Activated CD8-positive, alpha-beta T cell treated with anti-CD3 and anti-CD28 coated beads, Interleukin-2, amount 10 ng/mL, durations not matched to agents 7 days and 5 days (primary cell): ENCODE measurements at places on chromosomes 7 and 10. TPM values are rescaled to one million over a fixed set of nuclear protein-coding genes. Genes with fewer than 3 reads are reported as not detected.

GRCh38 chr10:110360857-110361474 is 56.2 kb upstream of the SMNDC1 start:
- no peak overlapping the region for H3K4me3 ChIP-seq
- peaks cover 47% of the 10 kb centered on the region for H3K4me1 ChIP-seq
- no peaks in the 10 kb centered on the region for H3K27me3 ChIP-seq

GRCh38 chr7:46191296-46191695 is 270.2 kb upstream of the IGFBP3 start:
- H3K4me1 ChIP-seq: no peaks in the 10 kb centered on the region
- no peaks in the 10 kb centered on the region for H3K27me3 ChIP-seq
- H3K27ac ChIP-seq: no peak overlapping the region
- DNase-seq: no peak
- no peak overlapping the region for H3K4me3 ChIP-seq

- no peak for DNase-seq
- H3K36me3 ChIP-seq: no peaks in the 10 kb centered on the region
- H3K4me1 ChIP-seq: peaks cover 25% of the 10 kb centered on the region
These were observed 4.4 kb upstream of the EGR2 start for GRCh38 chr10:62820586-62820985.

LYZL1 gene
- not detected for total RNA-seq
